SW480 (cell line): ENCODE measurements at places on chromosomes 12 and 14.
A peak's percentile ranks its signal among the peaks of the same experiment; 100 is the strongest.

- DNase-seq, result no peak
Observed at GRCh38 chr14:61585598-61586543, 109.4 kb upstream of the HIF1A start.

DNA sequence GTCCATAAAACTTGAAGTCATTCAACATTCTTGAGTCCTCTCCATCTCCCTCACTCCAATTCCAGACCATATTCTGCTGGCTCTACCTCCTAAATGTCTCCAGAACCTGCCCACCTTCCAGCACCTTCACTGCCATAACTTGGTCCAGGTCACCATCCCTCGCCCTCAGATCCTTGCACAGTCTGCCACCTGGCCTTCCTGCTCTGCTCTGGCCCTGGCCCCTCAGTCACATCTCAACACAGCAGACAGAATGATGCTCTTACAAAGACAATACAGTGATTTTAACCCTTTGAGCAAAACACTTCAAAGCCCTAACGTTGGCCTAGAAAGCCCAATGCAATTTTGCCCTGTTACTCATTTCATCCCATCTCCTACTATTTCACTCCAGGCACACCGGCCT is 81.8 kb upstream of the PDZRN4 start:
- DNase-seq, result no peak

GRCh38 chr12:131418121-131418520 is 292.8 kb upstream of the SFSWAP start:
- DNase-seq, result no peak

DNA sequence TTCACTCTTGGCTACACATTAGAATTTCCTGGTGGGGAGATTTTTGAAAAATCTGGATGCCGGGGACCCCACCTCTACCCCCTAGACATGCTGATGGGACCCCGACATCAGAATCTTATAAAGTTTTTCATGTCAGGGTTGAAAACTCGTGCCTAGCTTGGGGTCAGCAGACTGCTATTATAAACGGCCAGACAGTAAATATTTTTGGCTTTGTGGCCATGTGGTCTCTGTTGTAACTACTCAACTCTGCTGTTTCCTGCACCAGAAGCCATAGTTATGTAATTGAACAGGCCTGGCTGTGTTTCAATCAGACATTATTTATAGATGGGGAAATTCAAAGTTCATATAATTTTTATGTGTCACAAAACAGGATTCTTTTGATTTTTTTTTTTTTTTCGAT is 41.6 kb downstream of the ACACB start:
- no peak for DNase-seq

DNA sequence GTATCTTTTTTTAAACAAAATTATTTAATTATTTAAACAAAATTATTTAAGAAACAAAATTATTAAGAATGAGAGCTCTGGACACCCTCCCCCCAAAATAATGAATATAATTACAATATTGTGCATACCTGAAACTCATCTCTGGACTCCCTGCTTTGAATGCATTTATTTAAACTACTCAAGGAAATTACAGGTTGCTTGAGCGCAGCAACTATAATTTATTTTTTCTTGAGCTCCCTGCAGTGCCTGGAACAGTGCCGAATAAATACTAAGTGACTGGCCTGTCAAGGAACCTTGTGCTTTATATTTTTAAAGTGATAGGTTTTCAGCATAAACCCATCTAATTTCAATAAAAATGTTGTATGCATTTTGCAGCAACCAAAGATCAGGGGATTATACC is 93.9 kb downstream of the KCNC2 start:
- DNase-seq, result no peak

DNA sequence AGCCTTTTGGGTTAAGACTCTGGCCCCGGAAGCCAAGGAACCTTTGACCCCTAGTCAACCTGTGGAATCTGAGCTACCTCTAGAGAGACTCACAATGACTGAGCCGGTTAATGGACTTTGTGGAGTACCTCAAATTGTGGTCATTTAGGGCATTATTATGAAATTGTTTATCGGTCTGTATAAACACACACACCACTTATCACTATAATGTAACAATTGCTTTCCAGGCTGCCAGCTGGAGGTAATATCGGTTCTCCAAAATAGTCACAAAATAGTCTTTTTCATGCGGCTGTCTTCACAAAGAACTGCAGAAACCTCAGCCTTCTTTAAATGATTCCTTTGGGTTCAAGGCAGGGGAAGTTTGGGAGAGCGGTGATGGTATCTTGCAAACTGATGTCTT is 144.2 kb downstream of the DACT1 start:
- no peak for DNase-seq

GRCh38 chr12:56084958-56085543 is 5.1 kb downstream of the ERBB3 start:
- no peak for DNase-seq

DNA sequence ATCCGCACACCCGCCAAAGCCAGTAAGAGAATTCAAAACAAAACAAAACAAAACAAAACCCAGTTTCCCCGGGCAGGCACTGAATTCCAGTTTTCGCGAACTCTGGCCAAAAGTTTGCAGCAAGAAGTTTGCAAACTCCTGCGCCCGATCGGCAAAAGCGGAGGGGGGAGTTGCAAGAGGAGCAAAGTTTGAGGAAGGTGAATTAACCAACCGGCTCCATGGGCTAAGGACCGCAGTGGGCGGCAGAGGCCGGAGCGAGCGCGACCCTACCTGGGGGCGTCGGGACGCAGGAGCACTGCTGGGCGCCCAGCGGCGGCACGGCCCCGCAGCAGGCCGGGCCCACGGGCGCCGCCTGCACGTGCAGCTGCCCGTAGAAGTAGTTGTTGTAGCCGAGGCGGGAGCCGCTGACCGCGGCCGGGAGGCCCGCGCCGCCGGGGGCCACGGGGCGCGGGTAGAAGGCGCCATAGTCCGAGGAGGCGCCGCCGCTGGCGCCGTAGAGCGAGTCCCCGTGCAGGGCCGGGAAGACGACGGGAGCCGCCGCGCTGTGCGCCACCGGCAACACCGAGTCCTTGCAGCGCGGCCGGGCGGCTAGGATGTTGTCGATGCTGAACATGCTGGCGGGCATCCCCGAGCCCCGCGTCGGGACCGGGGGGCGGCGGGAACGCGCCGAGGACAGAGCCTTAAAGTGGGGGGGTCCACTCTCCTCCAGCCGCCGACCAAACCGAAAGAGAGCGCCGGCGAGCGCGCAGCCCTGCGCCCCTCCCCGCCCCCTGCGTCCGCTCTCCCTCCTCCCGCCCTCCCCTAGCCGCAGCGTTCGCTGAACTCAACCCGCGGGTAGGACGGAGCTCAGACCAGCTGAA is at the start of gene GSC:
GSC (minus strand) TSS at position 723 of the 860 bp plus-strand sequence; CDS start at position 625, 98 bp downstream.
- DNase-seq, result peak; percentile 49
